Astrocyte of the hippocampus (primary cell): ENCODE measurements at places on chromosomes 4 and X.

DNA sequence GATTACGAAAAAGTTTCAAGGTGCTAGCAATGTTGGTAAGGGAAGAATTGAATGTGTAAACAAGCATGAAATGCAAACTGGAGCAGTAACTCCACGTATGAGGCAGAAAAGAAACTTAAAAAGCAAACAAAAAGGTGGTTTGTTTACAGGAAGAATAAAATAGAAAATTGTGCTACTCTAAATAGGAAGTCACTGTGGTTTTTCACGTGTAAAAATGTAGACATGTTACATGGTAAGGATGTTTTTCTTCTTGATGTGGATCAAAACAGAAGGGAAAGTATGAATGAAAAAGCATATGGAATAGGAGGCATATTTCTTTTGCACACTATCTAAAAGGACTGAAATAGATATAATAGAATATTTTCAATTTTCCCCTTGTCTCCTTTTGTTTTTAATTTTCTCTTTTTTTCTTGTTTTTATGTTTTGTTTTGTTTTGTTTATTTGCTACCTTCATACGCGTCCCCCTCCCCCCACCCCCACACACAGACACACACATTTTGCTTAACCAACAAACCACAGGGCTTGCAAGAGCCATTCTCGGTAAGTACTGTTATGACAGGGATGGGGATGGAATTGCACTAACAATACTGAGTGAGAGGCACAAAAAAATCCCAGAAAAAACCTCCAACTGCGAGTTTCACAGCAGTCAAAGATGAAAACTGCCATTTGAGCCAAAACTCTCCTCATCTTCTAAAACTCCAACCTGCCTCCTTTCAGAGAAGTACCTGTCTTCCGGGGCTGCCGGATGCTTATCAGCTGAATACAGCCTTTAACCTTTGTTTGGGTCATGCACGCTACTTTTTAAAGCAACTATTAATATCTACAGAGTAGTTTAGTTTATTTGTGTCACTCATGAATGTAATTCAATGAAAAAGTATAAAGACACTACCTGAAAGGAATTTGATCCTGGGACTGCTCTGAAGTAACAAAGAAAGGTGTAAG is 135.8 kb downstream of the IL15 start:
- no peak for DNase-seq

DNA sequence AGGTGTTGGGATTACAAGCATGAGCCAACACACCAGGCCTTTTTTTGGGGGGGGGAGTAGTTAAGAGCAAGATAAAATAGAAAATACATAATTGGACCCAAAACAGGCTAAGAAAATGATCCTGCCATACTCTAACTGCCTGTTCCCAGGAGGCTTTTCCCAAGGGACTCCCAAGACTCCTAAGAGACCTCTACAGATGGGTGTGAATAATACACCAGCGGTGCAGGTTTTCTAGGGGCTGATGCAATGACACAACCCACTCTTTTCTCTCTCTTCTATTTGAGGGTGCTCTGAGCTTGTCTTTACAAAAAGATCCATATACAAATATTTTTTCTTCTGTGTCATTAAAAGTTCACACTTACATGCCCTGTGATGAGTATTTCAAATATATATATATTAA is 116.9 kb downstream of the RASL11B start:
- DNase-seq = no peak

DNA sequence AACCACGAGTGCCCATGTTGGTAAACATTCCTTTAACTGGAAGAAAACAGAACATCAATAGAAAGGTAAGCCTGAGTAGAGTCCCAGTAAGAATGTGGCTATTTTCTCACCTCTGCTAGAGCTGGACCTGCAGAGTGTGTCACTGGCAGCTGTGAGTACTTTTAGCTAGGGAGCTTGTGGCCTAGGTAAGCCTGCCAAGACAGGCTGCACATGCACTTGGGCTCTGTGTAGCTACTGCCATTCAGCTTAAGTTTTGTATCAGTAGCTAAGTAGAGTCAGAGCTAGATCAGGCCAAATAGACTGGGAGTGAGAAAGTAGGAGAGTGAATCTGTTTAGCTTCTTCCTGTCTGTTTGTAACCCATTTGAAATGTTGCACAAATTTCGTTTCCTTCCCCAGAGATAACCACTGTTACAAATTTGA is 35.3 kb downstream of the RBPJ start:
- DNase-seq = peak; percentile 71

DNA sequence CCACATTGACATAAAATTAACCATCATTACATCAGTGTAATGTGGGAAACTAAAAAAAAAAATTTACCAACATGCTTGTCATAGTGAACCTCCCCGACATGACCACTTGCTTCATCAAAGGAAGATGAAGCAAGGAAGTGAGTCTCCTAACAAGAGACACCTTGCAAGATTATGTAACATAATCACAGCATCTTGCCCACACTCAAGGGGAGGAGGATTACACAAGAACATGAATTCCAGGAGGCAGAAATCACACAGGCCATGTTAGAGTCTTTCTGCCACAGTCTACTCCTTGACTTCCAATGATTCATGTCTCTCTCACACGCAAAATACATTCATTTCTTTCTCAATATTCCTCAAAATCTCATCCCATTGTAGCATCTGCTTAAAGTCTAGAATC is 93.3 kb downstream of the AKAP4 start:
- no peak for DNase-seq

GRCh38 chr4:72076562-72076961 is 44.8 kb downstream of the NPFFR2 start:
- DNase-seq = peak; percentile 86

GRCh38 chr4:41692717-41693345 is 55.7 kb downstream of the PHOX2B start:
- peak; percentile 82 for DNase-seq
